ENCODE measurements at places on chromosomes 12 and 14.
A peak's percentile ranks its signal among the peaks of the same experiment; 100 is the strongest.

DNA sequence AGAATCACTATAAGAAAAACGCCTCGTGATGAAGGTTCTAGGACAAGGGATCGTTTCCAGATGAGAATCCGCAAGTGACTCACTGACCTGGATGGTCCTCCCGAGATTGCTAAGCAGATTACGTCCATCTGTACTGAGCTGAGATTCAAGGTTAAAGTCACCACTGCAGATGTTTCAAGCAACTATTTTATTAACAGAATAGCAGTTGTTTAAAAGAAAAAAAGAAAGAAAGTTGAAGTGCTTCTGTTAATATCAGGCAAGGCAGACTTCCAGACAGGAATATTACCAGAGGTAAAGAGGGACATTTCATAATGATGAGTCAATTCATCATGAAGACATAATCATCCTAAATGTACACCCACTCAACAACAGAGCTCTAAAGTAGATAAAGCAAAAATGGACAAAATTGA is 17.9 kb downstream of the PXN start:
- DNase-seq: no peak

- DNase-seq: no peak
Measured at GRCh38 chr12:32431025-32431424, 31.7 kb downstream of the FGD4 start.

DNA sequence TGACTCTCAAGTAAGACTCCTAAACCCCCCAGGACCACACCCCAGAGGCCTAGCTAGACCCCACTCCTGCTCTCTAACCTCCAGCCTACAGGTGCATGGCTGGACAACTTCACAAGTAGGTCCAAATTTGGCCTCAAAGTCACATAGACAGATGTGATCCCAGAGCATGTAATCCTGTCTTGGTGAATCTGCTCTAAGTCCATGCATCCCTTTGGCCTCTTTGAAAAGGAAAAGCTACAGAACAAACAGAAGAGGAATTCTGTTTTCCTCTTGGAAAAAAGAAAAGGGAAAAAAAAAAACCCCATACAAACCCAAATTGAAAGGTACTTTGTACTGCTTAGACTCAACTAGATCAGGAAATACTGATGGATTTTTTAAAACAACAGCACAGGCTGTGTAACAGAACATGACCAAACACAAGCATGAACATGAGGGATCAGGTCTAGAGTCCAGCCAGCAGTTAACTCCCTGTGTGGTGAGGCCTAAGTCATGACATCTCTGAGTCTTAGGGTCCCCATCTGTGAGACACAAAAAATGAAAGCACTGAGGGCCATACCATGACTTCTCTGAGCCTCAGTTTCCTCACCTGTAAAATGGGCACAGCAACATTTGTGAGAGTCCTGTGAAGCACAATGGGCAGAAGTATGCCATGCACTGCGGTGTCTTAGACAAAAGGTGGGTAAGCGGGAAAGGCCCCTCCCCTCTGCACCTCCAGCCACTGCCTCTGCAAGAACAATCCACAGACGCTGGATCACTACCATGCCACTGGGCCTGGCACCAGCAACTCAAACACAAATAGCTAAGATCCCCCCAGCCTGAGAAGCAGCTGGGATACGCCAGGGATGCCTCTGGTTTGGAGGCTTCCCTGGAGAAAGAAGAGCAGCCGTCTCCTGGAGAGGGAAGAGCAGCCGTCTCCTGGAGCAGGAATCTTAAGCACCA is 9.9 kb downstream of the PITPNM2 start:
- no peak for DNase-seq

GRCh38 chr14:68362846-68363245 is 430.0 kb downstream of the ZFP36L1 start:
- no peak for DNase-seq

GRCh38 chr12:109598428-109598854 is 24.8 kb downstream of the MVK start:
- DNase-seq: no peak

GRCh38 chr12:86948851-86949250 is 692.7 kb upstream of the MGAT4C start:
- DNase-seq: no peak

GRCh38 chr14:93905623-93906022 is 21.5 kb upstream of the FAM181A start:
- DNase-seq: no peak

DNA sequence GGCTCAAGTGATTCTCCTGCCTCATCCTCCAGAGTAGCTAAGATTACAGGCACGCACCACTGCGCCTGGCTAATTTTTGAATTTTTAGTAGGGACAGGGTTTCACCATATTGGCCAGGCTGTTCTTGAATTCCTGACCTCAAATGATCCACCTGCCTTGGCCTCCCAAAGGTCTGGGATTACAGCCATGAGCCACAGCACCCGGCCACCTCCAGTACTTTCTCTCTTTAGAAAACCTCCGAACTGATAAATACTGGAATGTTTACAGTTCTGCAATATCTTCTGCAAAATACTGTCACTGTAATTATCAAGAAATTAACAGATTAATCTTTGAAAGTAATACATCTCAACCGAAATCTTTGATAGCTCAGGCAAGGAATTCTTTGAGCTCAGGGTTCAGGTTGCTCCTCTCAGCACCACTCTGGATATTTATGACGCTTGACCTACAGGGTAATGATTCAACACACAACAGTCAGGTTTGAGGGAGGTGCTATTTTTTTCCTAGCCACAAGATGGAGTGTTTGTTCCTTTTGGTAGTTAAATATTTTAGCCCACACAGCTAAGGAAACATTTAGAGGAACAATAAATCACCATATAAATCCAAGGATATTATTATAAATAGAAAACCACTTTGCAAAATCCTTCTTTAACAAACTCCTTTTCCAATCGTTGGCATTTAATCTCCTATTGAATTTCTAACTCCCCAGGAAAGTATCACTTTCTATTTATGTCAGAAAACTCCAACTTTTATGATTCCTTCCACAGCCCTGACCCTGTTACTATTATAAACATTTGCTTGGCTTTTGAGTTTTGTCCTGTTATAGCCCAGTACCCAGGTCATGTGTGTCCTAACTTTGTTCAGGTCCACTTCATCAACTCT is 48.6 kb upstream of the GTF2A1 start:
- no peak for DNase-seq

- no peak for DNase-seq
Measured at GRCh38 chr12:102950107-102950949, 7.1 kb upstream of the ASCL1 start.

DNA sequence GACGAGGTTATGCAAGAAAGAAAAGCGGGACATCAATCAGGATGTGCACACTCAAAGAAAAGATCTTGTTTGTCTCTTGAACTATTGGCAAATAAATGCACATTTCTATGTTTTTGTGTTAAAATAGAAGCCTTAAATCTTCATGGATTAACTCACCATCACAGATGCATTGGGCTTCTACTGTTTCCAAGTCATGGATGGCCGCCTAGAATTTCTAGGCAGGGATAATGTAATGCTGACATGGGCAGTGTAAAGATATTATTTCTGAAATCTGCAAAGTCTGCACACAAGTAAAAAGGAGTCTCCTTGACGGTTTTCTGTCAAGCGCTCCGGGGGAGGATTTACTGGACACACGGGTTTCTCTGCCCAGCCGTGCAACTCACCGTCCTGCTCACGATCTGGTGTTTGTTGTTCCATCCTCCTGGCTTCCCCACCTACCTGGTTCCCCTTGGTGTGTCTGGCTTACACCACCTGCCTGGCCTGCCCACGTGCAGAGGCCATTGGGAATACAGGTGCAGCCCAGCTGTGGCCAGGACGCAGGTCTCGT is 103.3 kb upstream of the FZD10 start:
- DNase-seq: no peak

- no peak for DNase-seq
Measured at GRCh38 chr12:50518090-50518489, 13.3 kb downstream of the DIP2B start.

GRCh38 chr12:109137055-109137454 is 20.7 kb downstream of the ACACB start:
- DNase-seq: no peak

DNA sequence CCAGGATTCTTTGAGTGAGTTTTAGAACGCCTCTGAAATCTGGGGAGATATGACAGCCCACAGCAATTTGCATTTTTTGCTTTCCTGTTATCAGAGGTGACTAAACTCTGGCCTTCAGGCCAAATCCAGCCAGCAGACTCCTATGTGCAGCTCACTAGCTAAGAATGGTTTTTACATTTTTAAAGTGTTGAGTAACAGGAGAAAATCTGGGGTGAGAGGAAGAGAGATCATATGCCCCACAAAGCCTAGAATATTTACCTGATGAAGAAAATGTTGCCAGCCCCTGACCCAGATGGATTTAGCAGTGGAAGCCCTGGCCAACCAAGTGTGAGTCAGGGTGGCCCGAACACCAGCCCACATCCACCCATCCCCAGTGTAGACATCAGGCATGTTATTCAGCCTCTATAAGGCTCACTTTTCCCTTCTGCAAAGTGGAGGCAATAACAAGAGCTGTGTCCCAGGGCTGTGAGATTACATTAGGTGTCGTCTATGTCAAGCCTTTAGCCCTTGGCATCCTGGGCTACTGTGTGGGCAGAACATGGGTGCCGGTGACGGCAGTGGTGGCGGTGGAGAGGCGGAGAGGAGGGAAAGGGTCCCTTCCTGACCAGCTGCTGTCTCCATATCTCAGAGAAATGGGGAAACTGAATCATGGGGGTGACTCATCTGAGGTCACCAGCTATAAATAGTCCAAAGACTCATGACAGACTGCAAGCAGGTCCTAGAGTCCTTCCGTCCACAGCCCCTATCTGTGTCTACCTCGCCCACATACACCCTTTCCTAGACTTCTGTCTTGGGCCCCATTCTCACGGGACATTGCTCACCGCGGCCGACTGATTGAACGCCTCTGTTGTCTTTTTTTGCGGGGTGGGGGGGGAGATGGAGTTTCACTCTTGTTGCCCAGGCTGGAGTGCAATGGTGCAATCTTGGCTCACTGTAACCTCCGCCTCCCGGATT is 32.6 kb upstream of the CD9 start:
- no peak for DNase-seq

- DNase-seq: no peak
Measured at GRCh38 chr14:95143808-95144620, 13.3 kb downstream of the DICER1 start.

- DNase-seq: no peak
Measured at GRCh38 chr12:45863332-45863731, 127.0 kb downstream of the SCAF11 start.

DNA sequence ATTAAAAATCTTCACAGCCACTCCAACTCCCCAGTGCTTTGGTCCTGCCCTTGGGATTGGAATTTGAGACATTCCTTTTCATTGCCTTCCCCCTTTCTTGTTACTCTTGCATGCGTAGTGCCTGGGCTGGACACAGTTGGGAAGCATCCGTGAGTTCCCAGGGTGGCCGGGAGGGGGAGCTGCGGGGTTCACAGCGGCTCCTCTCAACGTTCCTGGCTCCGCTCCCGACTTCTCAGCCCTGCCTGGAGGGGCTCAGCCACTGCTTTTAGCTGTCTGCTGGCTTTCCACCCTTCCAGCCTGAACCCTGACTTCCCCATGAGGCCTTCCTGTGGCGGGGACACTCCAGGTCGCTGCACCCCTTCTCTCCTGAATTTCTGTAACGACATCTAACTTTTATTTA is 3.2 kb downstream of the TEX52 start:
- DNase-seq: no peak

- no peak for DNase-seq
Measured at GRCh38 chr12:5247144-5247543, 184.8 kb upstream of the NTF3 start.

DNA sequence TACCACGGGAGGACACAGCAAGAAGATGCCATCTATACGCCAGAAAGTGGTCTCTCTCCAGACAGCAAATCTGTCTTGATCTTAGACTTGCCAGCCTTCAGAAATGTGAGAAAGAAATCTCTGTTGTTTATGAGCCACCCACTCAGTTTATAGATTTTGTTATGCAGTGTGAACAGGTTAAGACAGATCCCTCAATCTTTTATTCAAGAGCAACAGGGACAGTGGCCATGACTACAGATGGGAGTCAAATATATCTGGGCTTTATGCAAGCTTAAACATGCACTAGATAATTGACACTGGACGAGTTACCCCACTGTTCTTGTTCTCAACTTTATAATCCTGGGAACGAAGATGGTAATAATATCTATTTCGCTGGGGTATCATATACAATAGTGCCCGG is 288.7 kb downstream of the RPAP3 start:
- DNase-seq: no peak

- DNase-seq: peak; percentile 67
Measured at GRCh38 chr12:124940393-124941169, 26.1 kb upstream of the UBC start.

GRCh38 chr14:20799456-20799891 is 3.2 kb downstream of the RNASE1 start:
- DNase-seq: no peak

DNA sequence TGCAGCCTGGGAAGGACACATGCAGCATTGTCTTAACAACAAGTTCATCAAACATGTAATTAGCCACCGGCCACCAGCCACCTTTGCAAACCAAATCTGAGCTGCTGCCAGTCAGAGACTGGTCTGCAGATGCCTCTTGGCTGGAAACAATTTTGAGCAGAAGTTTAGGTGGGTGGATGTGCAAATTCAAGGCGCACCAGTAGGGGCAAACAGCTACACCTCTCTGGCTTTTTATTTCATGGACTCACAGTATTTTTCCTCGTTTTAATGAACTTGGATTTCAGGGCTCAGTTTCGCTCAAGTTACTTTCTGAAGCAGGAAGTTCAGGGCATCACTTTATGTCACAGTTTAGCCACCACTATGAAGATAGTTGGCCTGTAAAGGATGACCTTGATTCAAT is 94.3 kb downstream of the OTX2 start:
- no peak for DNase-seq

GRCh38 chr12:49537752-49538509 is 899 bp upstream of the KCNH3 start:
- DNase-seq: no peak

DNA sequence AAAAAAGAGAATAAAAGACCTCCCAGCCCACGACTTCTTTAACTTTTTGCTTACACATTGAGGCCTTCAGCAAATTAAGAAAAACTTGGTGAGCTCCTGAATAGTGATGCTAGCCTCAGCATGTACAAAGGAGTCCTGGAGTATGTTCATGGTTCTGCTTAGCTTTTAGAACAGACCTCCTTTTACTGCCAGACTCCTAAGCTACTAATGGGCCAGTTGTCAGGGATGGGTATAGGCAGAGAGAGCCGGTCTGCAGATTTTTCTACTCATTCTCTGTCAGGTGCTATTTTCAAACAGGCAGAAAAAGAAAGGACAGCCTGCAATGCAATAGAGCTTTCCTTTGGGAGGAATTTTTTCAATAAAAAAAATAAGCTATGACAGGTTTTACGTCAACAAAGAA is 81.9 kb upstream of the REP15 start:
- no peak for DNase-seq

DNA sequence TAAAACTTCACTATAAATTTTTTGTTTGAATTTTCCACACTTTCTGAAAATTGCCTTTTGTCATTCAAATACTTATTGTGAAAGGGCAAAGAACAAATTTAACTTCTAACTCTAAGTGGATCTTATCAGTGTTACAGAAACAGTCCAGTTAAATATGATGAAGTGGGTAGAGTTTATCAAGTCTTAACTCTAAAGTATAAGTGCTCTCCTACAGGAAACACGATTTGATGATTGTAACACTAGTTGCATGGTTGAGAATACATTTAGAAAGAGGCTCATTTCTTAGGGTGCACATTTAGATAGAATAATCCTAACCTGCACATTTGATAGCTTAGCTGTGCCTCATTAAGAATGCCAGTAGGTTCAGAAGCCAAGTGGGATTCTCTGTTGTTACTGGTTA is 838.3 kb upstream of the ATXN7L3B start:
- no peak for DNase-seq

- DNase-seq: no peak
Measured at GRCh38 chr12:128571906-128572810, 251.6 kb downstream of the SLC15A4 start.
